Breast epithelium (tissue), 4 donors: ENCODE measurements at places on chromosomes 12 and 14.

DNA sequence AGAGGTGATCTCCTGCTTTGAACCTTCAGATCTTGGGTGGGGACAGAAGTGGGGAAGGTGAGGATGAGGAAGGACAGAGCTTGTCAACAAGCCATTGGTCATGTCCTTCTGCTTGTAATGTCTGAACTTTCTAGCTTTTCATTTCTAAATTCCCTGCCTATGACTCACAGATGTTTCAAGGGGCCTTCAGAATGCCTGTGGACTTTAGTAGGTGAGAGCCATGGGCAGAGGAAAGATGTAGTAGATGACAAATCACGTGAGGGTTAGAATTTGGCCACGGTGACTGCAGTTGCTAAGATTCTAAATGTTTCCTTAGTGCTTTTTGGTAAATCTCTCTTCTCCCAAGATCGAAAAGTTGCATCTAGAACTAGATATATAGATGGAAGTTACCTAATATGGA lies 18.7 kb upstream of the CREBL2 start:
- DNase-seq: no peak

DNA sequence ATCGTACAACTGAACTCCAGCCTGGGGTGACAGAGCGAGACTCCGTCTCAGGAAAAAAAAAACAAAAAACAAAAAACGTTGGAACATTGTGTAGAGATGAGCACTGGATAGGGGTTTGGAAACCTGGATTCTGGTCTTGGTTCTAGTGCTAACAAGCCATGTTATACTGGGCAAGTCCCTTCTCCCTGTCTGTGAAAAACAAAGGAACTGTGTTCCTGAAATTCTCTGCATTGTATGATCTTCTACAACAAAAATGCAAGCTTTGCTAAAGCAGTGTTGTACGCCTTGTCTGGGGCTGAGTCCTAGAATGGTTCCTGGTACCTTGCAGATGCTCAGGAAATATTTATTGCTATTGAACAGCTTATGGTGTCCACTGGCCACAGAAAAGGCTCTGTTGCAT lies 13.4 kb downstream of the GPRC5D start:
- no peak for DNase-seq

GRCh38 chr14:88245321-88245720 lies 77.7 kb downstream of the KCNK10 start:
- DNase-seq: no peak

DNA sequence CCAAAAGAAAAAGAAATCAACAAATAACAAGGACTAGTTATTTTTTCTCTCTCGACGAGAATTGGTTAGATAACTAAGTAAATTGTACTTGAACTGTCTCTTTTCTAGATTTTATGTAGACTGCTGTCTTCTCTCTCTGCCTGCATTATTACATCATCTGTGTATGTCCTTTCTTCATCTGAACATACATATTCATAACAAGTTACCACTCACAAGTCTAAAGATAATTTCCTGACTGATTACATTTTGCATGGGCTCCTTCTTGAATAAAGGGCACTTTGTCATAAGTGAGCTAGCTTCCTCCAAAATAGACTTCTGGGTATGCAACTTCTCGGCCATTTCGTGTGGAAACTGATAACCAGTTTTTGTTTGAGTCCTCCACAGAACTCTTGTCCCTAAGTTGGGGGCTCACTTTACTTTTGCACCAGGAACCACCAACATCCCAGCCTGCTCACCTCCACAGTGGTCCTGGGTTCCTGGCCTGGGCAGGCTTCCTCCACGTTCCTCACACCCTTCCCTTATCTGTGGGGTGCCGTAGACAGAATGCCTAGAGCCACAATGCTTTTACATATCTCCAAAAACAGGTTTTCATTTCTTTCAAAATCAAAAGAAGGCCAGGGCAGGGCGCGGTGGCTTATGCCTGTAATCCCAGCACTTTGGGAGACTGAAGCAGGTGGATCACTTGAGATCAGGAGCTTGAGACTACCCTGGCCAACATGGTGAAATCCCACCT lies 6.2 kb upstream of the DDX47 start:
- no peak for DNase-seq

- DNase-seq: no peak
Measured at GRCh38 chr12:96170328-96170727, 23.8 kb upstream of the ELK3 start.

- no peak for DNase-seq
Measured at GRCh38 chr12:112924986-112925385, 13.3 kb upstream of the OAS3 start.

GRCh38 chr12:95623554-95624170 lies 72.4 kb upstream of the USP44 start:
- peak; percentile 73 for DNase-seq

DNA sequence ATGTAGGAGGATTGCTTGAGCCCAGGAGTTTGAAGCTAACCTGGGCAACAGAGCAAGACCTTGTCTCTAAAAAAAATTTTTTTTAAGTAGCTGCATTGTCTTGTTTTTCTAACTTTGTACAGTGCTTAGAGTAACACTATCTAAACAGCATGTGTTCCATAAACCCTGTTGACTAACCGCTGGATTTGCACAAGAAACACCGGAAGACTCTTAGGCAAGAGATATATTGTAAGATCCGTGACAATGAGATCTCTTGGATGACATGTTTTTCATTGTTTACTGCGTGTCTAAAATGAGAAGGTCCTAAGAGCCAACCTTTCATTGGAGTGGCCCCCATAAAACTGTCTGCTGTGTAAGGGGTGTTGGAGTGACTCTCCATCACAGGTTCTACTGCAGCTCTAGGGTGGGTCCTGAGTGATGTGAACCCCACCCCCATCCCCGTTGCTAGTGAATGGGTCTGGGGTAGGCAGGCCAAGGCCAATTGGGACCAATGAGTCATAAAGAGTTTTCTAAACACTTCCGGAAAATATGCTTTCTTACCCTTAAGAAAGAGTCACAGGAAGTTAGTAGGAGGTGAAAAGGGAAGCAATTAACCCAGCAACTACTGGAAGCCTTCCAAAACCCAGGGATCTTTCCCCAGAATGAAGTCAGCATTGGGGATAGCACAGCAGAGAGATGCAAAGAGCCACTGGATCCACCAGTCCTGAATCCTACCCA lies 24.3 kb upstream of the PCNX1 start:
- DNase-seq: no peak

DNA sequence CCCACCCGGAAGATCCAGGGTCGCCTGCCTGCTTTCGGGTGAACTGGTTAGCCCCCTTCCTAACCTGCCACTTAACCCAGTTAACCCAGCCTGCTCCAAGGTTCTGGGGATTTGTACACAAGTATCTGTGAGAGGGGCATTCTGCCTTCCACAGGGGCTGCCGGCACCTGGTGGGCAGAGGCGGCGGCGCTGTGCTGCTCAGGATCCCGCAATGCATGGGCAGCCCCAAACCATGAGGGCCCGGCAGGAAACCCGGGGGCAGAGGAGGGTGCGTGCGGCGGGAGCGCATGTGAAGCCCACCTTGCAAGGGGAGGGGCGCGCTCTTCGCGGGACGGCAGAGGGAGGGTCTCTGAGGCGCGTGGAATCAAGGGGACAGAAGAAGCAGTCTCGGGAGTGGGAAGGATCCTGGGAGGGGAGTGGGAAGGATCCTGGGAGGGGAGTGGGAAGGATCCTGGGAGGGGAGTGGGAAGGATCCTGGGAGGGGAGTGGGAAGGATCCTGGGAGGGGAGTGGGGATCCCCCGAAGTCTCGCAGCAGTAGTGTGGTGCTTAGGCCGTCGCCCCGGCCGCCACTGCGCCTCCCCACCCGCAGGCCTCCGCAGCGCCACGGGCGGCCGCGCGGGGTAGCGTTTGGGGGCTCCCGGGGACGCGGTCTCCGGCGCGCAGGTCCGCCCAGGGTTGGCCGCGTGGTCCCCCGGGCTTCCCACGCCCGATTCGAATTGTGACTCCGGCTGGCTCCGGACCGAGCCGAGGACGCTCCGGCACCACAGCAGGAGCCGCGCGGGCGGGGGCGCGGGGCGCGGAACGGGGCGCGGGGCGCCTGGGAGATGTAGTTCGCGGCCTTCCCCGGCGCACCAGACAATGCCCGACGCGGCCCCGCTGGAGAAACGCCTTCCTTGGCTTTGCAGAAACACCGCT lies 4.9 kb upstream of the MTA1 start:
- DNase-seq: no peak

- no peak for DNase-seq
Measured at GRCh38 chr12:3365463-3366411, 125.3 kb upstream of the PRMT8 start.

GRCh38 chr12:109557200-109557599 lies 16.1 kb downstream of the MMAB start:
- DNase-seq: no peak

GRCh38 chr14:35240231-35240630 lies 52.0 kb upstream of the PSMA6 start:
- DNase-seq: no peak

GRCh38 chr14:96944297-96944696 lies 147.1 kb downstream of the VRK1 start:
- DNase-seq: no peak

GRCh38 chr12:131539381-131539780 lies 171.5 kb upstream of the SFSWAP start:
- no peak for DNase-seq

DNA sequence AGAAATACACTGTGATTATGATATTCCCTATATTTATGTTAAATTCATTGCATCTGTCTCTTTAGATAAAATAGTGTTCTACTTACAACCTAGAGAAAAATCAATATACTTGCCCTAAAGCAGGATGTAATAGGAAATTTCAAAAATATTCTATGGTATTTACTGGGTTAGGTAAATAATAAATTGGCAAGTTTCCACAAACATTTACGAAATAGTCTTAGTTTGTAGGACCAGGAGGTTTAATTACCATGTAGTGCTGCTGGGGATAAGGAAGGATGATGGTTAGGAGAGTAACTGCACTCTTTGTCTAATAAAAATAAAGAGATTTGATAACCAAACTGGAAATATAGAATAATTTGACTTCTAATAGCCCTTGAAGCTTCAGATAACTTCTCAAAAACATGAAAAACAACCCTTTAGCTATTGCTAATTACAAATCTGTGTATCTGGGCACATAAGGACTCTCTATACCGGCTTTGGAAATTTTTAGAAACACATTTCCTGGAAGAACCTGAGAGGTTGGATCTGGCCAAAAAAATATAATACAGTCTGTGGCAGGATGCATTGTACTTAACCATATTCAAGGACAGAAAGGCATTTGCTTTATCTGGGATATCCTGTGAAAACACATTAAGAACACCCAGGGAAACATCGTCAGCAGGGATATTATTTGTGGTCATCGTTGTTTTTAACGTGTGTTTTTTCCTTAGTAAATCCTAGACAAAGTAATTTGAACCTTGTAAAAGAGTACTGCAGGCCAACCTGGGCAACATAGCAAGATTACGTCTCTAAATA lies 36.7 kb upstream of the TMCC3 start:
- no peak for DNase-seq

DNA sequence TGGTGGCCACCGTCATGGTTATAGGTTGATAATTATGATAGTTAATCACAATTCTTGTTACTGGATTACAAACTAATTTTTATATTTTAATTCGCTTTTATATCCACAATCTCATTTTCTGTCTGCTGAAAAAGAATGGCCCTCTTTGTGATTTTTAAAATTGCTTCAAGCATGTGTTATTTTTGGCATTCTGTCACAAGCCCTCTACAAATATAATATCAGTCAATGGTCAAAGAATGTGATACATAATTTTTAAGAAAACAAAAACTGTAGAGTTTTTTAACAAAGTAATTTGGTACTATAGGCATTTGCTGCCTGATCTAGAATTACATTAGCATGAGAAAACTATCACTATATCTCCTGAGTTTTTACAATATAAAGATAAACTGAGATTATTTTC lies 352.0 kb upstream of the TMTC1 start:
- DNase-seq: no peak

GRCh38 chr12:106722837-106723236 lies 51.6 kb upstream of the RIC8B start:
- DNase-seq: no peak

- DNase-seq: no peak
Measured at GRCh38 chr14:38127784-38128183, 79.9 kb upstream of the SSTR1 start.

DNA sequence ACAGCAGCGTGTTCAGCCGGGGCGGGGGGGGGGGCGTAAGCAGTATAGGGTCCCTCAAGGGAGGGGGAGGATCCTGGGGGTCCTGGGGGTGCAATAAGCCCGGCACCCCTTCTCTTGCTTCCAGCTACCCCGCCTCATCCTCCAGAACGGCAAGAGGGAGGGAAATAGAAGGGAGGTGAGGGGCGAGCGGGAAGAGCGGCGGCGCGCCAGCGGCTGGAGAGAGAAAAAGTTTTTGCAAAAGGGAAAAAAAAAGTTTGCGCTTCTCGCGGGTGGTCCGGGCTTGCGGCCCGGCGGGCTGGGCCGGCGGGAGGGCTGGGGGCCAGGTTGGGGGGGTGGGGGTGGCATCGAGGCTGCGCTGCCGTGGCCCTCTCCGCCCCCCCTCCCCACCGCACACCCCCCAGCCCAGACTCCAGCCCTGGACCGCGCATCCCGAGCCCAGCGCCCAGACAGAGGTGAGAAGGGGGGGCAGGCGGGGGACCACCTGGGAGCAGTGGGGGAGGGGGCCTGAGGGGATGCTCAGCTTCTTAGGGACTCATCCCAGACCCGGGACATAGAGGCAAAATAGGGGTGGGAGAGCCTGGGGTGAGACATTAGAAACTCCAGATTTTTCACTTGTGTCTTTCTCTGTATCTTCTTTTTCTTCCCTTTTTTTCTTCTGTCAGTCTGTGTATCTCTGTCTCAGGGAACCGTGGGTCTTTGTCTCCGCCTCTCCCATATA lies at the start of gene GLI1:
GLI1 (plus strand) TSS at position 36 of the 718 bp plus-strand sequence. CDS start 3,907 bp downstream, outside the sequence.
- DNase-seq: no peak

- DNase-seq: no peak
Measured at GRCh38 chr12:65845751-65846537, 21.7 kb downstream of the HMGA2 start.

DNA sequence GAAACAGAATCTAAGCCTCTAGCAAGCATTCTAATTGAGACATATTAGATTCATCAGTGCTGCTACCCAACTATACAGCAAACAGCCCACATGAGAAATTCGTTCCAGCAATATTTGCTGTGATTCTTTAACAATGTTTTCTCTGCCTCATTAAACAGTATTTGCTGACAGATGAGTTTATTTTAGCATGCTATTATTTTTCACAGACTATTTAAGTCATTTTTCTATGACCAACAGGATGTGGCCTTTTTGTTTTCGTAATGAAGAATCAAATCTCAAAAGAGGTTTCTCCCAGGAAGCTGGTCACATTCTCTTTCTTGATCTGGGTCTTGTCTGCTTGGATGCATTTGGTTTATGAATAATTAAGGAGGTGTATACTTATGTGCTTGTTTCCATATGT lies 23.2 kb upstream of the SERPINA12 start:
- no peak for DNase-seq

DNA sequence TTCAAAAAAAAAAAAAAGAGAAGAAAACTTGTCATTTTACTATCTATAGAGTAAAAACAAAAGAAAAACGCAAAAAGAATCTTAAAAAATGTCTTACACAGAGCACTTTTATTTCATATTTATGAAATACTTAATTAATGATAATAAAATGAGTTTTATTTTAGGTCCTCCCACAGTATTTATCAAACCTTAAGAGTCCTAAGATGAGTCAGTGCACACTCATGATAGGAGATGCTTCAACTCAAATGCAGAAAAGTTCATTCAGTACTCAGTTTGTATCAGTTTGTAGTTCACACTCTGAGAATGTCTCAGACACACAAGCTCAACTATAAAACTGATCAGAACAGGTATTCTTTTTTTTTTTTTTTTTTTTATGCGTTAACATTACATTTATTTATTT lies 41.7 kb downstream of the TRIM9 start:
- DNase-seq: no peak

GRCh38 chr14:62706217-62706616 lies 339.0 kb downstream of the KCNH5 start:
- no peak for DNase-seq
